Left lobe of liver (tissue), 2 donors: ENCODE measurements at places on chromosomes 11 and 22.

DNA sequence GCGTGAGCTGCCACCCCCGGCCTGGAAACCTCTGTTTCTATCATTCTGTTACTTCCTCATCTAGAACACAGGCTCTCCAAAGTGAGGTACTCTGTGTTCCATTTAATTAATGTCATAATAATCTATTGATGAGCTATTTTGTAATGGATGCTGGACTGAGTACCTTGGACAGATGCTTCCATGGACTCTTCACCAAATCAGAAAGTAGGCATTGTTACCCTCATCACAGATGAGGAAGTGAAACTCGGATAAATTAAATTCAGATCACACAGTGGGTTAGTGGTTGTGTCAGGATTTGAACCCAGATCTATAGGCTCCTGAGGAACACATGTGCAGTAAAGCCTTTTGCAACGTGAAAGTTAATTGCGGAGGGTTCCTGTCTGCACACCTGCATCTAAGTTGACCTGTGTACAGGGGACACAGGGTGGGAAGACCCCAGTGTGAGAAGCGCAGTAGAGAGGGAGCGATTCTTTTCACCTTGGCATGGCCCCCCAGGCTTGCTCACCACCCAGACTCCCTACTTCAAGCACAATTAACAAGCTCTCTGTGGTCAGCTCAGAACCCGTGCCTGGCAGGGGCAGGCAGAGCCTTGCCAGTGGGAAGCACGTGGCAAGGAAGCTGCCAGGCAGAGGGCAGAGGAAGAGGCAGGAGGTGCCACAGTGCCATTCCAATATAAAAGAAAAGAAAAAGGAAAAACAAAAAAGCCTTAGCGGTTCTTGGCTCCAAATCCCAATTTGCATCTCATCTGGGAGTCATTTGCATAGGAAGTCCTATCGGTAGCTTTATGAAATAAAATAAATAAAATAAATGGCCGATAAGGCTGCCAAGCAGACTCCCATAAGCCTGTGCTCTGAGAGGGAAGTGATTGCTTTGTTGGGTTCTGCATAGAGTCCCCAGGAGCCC is 239.3 kb downstream of the GRIK4 start:
- DNase-seq = no peak

GRCh38 chr11:77400271-77400670 is 73.6 kb downstream of the PAK1 start:
- no peak for DNase-seq

- DNase-seq = no peak
Observed at GRCh38 chr11:8440649-8441048, 153.4 kb downstream of the STK33 start.

DNA sequence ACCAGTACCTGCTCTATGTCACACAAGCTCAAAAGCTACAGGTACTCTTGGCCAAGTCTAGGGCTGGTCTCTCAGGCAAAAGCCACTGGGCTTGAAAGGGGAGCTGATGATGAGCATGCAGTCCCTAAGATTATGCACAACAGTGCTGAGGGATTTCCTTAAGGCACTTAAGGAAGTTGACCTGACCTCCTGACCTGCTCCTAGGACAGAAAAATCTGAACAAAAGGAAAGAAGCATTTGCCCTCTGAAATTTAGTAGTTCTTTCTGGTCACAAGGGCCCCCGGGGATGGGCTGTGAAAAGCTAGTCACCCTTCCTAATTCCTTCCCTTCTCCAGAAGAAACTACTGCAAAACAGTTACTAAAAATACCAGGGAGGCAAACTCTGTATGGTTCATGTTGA is 83.6 kb upstream of the PHOX2A start:
- no peak for DNase-seq

- no peak for DNase-seq
Observed at GRCh38 chr22:45469281-45470073, 33.2 kb upstream of the FBLN1 start.

DNA sequence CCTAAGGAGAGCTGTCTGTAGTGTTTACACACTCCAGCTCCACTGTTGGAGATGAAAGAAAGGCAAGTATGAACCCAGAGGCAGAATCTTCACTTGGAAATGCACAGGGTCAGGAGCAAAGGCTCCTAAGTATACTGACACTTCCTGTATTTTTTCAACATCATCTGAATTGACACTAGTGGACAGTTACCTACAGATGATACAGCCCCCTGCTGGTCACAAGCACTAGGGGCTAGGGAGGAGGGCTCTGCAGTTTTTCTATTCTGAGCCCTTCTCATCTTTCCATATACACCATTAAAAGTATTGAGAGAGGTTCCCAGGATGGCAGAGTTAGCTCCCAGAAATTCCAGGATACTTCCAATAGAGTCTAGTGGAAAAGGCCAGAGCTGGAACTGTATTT is 290.3 kb upstream of the API5 start:
- DNase-seq = no peak

DNA sequence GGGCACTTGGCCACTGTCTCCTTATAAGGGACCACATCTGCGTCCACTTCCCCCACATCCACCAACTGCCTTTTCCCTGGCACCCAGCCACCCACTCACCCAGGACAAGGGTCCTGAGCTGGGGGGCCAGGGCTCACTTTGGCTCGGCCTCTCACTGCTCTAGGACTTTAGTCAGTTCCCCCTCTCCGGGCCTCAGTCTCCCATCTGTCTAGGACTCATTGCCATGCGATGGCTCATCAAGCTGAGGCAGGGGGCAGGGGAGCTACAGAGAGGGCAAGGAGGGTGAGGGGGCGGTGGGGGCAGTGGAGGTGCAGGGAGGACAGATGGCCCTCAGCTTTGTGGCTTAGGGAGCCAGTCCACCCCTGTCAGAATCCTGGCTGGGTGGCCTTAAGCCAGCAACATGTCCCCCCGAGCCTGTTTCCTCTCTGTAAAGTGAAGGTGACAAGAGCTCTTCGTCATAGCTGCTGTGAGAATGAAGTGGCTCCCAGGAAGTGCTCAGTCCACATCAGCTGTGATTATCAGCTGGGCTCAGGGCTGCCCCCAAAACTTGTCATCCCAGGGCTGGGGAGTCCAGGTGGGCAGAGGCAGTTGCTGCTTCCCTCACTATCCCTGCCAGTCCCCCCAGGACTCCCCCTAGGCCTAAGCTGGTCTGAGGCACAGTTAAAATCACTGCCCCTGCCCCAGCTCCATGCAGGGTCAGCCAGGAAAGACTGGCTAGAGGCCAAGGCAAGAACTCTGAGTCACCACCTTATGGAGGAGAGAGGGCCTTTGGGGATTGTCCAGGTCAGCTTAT is 14.9 kb downstream of the RAC2 start:
- no peak for DNase-seq

- DNase-seq = no peak
Observed at GRCh38 chr11:47593492-47593933, 698 bp downstream of the C1QTNF4 start.

- no peak for DNase-seq
Observed at GRCh38 chr11:128592454-128592853, 5.1 kb upstream of the ETS1 start.

DNA sequence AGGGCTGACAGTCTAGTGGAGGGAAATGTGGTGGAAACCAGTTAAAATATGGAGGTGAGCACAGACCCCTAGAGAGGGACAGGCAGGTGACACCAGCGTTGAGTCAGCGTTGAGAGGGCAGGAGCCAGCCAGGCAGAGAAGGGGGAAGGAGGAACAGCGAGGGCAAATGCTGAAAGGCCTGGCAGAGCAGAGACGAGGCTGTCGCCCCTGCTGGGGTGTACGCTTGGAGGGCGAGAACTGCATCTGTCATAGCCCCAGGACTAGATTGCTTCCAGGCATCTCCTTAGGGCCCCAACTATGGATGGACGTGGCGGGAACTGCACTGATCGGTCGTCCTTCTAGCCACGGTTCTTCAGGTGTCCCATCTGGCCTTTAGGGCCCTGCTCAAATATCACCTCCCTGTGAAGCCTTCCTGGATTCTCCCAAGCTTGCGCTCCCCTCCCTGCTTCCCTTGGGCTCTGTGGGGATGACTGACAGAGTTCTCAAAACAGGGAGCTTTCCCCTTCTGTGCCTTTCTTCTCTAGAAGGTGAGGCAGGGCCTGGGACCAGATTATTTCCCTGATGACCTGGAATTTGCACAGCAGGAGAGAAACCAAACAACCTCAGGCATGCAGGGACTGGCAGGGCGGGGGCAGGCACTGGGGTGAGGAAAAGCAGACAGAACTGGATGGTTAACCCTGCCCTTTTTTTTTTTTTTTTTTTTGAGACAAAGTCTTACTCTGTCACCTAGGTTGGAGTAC is 11.1 kb downstream of the SYNGR1 start:
- DNase-seq = no peak

DNA sequence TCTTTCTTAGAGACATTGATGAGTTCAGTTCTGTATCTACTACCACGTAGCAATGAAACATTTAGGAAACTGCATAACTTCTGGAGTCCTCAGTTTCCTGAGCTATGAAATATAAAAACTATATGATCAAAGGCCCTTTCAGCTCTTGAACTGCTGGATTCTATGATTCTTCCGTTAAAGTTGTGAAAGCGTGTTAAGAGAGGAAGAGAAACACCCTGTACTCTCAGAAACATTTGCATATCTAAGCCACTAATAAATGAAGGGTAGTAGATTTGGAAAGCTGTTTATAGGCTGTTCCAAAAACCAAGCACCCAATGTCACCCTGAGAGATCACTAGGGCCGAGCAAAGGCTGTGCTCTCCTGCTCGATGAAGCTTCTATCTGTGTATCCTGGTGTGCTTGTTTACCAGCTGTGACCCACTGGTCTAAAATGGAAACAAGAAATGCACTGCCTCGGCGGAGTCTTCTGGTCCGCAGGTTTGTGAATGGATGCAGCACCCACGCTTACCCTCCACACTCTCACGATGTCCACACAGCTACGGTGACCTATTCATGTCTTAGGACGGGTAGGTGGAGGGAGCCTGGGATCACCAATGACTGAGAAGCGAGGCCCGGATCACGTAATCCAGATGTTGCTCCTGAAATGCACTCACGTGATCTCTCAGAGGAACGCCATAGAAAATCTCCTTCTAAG is 325.8 kb downstream of the OPCML start:
- no peak for DNase-seq

- no peak for DNase-seq
Observed at GRCh38 chr11:111561306-111561705, 20.8 kb downstream of the LAYN start.

DNA sequence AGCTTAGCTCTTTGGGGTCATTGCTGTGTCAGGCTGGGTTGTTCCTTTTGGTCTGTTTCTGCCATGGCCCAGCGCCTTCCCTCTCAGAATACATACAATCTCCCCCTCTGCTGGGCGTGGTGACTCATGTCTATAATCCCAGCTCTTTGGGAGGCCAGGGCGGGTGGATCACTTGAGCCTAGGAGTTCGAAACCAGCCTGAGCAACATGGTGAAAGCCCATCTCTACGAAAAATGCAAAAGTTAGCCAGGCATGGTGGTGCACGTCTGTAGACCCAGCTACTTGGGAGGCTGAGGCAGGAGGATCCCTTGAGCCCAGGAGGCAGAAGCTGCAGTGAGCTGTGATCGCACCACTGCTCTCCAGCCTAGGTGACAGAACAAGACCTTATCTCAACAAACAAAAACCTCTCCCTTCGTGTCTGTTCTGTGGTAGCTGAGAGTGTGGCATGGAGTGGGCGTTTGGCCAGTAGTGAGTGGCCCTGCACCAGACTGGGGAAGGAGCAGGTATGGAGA is 46.7 kb upstream of the RAB1B start:
- DNase-seq = no peak

DNA sequence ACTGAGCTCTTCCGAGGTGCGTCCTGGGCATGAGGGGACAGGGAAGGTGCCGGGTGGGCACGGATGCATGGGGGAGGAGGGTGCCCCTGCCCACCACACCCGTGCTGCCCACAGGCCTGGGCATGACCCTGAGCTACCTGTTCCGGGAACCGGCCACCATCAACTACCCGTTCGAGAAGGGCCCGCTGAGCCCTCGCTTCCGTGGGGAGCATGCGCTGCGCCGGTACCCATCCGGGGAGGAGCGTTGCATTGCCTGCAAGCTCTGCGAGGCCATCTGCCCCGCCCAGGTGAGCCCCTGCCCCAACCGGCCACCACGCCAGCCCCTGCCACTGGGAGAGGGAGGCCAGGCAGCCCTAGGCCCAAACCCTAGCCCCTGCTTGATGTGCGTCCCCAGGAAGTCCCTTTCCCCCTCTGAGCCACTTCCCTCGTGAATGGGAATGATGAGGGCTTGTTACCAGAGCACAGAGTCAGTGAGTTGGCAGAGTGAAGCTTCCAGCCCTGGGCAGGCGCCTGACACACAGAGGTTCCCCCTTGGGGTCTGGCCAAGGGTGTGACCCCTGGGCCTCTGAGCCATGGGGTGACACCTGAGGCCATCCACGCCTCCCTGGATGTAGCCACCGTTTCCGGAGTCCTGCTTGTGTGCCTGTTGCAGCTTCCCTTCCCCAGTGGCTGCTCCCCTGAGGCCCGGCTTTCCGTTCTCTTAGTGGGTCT is 2.7 kb downstream of the NDUFS8 start:
- DNase-seq = no peak

DNA sequence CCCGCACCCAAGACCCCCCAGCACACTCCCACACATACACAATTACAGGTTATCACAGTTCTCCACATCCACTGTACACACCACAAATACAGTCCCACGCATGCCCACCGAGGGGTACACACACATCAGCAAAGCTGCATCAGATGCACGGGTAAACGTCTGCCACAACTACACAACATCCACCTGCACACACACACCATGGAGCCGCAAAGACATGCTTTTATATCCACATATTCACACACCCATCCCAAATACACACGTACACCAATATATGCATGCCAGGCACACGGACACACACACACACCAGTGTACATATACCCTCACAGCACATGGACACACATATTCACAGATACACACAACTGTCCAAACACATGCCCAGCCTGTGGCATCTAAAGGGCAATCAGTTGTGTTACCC is 5.4 kb upstream of the KCNJ4 start:
- DNase-seq = no peak

- peak; percentile 99 for DNase-seq
Observed at GRCh38 chr22:30423959-30424533, 1.5 kb upstream of the MTFP1 start.

DNA sequence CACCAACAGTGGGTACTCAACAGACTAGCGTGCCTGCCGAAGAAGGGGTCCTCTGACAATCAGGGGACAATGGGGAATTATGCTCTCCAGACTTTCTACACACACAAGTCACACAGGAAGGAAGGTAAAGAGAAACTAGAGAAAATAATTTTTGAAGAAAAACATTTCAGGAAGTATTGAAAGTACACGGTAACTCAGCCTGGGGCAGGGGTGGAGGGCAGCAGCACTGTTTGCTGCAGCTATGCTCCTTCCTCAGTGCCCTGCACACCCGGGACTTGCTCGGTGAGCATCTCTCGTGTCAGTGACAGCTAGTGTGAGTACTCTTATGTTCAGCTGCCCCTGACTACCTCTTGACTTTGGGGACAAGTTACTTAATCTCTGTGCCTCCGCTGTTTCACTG is 18.0 kb upstream of the APOA1 start:
- DNase-seq = no peak

DNA sequence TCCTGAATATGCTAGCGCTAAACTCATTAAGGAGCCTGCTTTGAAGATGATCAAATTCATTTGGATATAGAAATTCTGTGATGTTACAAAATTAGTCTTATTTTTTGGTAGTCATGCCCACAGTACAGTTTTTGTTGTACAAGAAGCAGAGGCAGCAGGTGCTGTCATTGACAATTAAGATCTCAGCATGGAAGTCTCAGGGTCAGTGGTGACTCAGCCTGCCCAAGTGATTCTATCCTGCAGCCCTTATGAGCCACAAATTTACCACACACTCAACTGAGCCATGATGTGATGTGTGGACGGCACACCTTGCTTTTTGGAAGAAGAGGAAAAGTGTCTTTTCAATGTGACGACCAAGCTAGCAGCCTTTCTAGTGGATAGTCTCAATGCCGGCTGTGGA is 153.6 kb upstream of the SORL1-AS1 start:
- no peak for DNase-seq

GRCh38 chr11:44966694-44967093 is 16.0 kb upstream of the TP53I11 start:
- no peak for DNase-seq

GRCh38 chr22:41560095-41560471 is 727 bp upstream of the CSDC2 start:
- DNase-seq = no peak
